Left lung (tissue), 14 donors: ENCODE measurements at places on chromosomes 11 and 22. TPM values are rescaled to one million over a fixed set of nuclear protein-coding genes. Genes with fewer than 3 reads are reported as not detected.
A peak's percentile ranks its signal among the peaks of the same experiment; 100 is the strongest.

DNA sequence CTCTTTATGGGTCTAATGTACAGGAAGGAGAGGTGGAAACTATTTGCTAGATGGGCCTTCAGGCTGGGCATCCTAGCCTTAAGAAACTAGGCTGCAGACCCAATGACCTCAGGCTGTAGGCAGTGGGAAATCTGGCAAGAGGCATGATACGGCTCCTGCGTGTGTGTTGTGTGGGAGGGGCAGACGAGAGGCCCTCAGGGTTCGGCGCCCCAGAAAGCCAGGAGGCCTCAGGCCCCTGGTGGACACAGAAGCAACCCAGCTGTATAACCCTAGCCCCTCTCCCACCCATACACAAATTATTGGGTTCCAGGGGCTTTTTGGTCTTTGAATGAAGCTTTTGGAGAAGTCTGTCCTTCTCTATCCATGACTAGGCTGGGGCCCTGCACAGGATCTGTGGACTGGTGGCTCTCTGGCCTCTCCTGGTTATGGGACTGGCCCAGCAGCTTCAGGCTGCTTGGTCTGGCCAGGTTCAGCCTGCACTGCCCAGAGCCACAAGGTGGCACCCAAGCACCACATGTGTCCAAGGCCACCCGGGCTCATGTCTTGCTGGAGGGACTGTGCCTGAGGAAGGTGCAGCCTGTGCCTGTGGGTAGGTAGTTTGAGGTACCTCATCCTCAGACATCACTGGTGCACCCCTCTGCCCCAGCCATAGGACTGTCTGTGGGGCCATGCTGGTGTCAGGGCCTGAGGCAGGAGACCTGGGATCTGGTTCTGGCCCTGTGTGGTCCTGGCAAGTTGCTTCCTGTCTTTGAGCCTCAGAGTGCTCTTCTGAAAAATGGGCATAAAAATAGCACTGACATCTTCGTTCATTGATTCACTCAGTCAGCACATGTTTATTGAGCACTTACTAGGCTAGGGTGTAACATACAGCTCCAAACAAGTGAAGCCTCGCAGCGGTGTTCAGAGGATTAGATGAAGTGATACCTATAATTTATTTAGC lies 87.5 kb downstream of the RRM1 start:
- peak; percentile 11 for DNase-seq

DNA sequence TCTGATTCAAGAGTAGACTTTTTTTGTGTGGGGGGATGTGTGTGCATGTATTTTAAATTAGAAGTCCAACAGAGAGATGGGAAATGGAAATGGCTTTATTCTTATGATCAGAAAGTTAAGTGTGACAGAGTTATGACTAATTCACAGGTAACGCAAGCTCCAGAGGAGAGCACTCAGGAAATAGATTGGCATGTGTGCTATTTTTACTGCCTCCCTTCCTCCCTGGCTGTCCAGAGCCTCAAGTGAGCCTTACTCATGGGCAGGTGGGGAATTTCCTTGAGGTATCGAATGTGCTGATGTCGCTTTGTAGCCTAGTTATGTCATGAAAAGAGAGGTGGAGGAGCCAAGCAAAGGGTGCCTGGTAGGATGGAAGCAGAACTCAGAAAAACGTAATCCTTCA lies 70.3 kb upstream of the BDNF start:
- no peak for DNase-seq

DNA sequence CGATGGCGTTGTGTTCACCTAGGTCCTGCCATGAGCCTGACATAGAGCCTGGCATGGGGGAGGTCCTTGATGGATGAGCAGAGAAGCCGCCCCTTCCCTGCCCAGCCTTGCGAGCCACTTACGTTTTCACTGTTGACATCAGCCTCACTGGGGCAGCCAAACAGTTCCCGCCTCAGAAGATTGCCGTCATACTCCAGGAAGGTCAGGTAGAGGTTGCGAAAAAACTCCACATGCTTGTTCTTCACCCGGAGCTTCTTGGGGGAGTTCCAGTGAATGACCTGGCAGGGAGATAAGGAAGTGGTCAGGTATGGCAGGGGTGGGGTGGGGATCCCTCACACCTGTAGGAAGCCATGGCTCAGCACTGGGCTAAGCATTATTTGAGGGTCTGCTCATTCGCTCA lies 279.3 kb upstream of the SYN3 start:
- peak; percentile 41 for DNase-seq

DNA sequence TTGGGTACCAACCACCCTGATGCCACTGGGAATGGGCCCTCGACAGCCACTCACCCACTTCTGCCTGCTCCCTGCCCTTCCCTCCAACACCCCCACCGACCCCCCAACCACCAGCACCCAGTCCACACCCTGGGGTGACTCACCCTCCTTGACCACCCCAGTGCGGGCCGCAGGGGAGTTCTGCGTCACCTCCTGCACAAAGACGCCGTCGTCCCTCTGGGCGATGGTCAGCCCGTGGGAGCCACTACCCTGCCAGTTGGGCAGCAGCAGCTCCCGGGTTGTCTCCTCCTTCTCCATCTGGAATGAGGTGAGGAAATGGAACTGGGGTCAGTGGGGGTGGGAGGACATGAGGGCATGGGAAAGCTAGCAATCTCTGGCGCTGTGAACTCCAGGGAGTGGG lies 10.8 kb downstream of the AHNAK start:
- no peak for DNase-seq

DNA sequence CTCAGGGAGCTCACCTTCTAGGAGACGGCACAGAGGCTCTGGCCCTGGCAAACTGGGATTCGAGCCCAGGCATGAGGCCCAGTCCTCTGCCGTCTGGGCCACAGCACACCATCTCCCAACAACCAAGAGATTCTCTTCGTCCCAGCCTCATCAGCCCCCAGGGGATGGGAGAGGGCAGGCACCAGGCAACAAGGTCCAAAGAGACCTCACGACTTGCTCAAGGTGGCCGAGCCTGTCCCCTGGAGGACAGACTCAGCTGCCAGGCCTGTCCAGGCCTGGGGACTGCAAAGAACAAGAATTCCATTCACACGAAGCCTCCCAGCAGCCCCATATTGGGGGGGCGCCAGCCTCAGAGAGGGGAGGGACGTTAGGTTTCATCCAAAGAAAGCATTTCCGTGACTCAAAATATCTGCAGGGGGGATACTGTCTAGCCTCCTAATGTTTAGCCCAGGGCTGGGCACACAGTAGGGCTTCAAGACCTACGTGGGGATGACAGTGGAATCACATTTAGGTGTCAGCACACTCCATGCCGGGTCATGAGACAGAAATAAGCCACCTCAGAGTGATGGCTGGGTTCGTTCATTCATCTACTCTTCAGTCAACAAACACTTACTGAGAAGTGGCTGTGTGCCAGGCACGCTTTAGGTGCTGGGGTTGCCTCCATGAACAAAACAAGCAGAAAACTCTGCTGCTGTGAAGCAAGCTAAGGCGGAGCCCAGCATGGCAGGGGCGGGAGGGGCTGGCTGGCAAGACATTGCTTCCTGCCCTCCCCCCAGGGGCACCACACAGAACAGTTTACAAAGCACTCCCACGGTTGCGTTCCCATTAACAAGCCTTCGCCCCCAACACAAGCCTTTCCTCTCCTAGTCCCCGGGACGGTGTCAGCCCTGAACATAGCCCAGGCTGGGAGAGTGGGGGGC lies 1.2 kb downstream of the CARNS1 start:
- peak; percentile 68 for DNase-seq

The DAGLA gene
- 4.3 TPM for polyA plus RNA-seq
